NCI-H748 treated with DMSO at 0.1 percent for 48 hours (cell line): ENCODE measurements at places on chromosomes 2 and 18.

- peak; percentile 78 for DNase-seq
Observed at GRCh38 chr18:63476668-63477067, at the start of gene SERPINB5. Gene SERPINB5 (plus strand): TSS chr18:63476958. CDS start chr18:63484429, 7,471 bp downstream.

DNA sequence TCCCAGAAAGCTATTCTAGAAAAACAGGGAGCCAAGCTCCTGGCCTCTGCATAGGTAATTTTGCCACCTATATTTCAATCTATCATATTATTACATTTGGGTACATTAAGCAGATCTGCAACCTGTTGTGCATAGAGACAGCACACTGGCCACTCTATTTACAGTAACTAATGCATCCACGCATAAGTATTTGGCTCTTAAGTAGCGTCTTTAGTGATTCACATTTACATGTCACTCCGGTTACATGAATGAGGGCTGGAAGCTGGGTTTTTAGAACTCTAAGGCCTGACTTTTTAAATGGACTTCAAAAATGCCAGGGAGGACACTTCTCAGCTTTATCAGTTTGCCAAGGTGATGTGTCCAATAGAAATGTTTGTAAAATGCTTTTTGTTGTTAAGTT is 97.7 kb downstream of the NYAP2 start:
- no peak for DNase-seq

DNA sequence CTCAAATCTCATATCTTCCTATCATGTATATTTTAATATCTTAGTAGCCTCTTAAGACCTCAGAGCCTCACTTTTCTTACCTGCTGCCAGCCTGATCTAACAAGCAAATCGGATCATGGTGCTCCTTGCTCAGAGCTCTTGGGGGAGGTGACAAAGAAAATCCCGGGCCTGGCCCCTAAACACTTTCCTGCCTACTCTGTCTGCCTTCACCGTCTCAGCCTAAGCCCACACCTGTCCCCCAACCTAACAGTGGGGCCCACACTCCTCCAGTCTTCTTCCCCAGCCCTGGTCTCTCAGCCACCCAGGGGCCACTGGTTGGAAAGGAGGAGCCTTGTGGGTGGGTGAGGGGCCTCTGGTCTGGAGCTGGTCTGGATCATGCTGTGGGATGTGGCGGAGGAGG is 207.3 kb downstream of the HAUS1 start:
- DNase-seq = no peak

- DNase-seq = peak; percentile 22
Observed at GRCh38 chr18:23902396-23902795, 112.2 kb upstream of the TTC39C start.

DNA sequence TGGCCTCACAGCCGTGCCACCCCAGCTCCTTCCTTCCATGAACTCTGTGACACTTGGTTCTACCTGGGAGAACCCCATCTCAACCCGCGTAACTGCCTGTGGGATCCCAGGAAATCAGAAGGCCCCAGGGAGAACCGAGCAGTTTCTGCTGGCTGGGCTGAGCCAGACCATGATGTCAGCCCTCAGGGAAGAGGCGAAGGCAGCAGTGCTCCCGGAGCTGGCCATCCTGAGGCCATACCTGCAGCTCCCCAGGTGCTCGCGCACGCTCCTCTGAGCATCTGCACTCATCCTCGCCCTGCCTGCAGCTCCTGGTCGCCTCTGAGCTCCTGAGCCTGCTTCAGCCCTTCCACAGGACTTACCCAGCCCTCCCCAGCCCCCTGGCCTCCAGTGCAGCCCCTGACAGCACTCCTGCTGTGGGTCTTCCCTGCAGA is 186.1 kb downstream of the SEPTIN10 start:
- no peak for DNase-seq

DNA sequence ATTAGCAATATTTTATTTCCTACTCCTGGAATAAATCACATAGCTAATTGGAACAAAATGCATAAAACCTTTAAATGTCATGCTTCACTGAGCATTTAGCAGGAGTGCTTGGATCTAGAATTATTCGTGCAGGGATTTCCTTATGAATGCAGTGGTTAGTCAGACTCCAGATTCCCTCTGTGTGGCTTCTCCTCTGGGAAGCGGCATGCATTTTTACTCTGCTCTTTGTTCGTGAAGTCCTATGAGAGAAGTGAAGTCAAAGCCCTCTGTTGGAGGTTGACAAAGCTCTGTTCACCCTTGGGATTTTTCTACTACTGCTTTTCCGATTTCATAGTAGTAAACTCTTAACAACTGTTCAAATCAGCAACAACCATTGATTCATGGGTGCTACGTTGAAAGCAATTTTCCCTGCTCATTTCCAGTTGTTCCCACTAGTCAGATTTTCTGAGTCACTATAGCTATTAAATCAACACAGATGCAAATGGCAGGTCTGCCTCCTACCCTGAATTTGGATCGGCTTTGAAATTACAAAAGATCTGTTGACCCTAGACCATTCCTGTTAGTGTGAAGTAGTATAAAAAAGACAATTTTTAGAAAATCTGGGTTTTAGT is 461.7 kb downstream of the STK39 start:
- no peak for DNase-seq

GRCh38 chr2:63856303-63856603 is 14.6 kb downstream of the UGP2 start:
- DNase-seq = no peak

DNA sequence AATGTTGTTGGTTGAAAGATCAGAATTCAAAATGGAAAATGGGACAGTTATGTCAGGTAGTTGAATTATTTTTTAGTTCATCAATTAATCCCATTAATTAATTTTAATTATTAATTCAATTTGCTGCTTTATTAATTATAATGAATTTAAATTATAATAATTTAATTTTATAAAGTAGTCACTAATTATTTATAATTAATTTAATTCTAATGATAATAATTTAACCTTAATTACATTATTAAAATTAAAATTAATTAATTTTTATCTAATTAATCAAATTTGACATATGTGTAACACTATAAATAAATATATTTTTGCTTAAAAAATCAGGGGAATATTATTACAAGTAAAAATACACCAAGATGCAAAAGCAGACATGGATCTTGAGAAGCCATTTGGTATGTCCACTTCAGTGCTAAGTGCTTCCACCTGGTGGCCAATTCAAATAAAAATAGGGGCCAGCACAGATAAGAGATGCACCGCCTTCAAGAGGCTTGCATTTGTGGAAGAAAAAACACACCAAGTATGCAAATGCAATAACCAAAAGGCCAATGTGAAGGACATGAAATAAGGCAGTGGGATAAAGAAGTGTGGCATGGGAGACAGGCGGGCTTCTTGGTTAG is 73.2 kb downstream of the MBP start:
- peak; percentile 39 for DNase-seq

DNA sequence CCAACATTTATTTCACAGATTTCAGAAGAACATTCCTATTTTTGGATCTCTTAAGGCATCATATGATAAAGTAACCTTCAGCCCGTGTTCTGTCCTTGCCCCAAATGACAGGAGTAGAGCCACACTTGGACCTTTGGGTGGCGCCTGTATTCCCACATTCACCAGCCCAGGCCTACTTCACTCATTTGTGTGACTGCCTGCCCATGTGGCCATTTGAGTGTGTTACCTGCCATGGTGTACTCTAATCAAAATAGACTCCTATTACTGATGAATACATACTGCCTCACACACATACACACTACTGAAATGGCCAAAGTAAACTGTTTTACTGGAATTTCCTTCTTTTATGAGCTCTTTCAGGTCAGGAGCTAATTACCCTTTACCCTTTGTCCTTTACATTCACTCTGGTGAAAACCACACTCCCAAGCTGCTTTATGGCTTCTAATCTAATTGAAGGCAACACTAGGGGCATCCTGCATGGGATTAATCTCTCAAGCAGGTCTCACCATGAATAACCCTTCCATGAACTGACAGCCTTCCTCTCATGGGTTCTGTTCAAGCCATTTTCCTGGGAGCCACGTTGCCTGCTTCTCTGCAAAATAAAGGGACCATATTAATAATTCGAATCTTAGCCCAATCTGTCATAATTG is 271.0 kb upstream of the GALNT5 start:
- no peak for DNase-seq

GRCh38 chr2:126616606-126617069 is 39.3 kb upstream of the GYPC start:
- no peak for DNase-seq

DNA sequence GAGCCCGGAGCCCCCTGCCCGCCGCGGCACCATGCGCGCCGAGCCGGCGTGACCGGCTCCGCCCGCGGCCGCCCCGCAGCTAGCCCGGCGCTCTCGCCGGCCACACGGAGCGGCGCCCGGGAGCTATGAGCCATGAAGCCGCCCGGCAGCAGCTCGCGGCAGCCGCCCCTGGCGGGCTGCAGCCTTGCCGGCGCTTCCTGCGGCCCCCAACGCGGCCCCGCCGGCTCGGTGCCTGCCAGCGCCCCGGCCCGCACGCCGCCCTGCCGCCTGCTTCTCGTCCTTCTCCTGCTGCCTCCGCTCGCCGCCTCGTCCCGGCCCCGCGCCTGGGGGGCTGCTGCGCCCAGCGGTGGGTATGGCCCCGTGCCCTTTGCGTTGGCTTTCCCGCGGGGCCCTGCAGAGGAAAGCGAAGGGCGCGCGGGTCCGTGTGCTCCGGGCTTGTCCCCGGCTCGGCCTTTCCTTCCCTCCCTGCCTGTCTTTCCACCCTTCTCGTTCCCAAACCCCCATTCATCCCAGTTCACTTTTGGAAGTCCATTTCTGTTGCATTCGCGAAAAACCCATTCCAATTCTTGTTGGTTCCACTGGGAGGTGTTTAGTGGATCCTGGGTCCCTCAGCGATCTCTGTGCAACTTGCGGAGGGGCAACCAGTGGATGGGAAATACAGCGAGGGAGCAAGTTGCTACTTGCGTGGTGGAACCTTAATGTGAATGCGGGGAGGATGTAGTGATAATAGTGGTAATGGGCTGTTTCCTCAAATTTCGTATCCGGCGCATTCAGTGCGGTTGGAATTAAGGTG is 599 bp downstream of the ADAM23 start:
- peak; percentile 27 for DNase-seq

- no peak for DNase-seq
Observed at GRCh38 chr2:26582890-26583289, 58.3 kb downstream of the CIB4 start.

GRCh38 chr2:182319556-182320505 is 107.0 kb downstream of the PDE1A start:
- DNase-seq = no peak

DNA sequence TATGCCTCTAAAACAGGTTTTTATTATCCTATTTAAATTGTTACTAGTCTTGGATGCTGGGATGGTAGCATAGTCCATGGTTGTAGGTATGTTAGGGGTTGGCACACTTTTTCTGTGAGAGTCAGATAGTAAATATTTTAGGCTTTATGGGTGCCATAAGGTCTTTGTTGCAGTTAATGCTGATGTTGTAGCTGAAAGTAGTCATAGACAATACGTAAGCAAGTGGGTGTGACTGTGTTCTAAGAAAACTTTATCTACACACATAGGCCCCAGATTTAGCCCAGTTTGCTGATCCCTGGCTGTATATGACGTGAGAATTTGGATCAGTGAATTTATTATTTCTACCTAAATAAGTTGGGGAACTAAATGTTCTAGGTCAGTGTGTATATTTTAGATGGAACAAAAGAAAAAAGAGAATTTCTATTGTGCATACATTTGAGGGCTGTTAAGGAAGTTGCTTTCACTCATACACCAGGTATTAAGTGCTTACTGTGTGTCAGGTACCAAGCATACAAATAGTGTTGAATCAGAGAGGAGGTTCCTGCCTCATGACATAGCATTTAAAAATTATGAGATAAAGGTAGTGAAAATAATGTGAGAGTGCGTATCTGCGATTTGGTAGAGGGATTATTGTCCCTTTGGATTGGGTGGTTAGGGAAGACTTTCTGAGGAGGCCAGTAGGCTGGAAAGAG is 39.4 kb downstream of the AGFG1 start:
- DNase-seq = no peak

DNA sequence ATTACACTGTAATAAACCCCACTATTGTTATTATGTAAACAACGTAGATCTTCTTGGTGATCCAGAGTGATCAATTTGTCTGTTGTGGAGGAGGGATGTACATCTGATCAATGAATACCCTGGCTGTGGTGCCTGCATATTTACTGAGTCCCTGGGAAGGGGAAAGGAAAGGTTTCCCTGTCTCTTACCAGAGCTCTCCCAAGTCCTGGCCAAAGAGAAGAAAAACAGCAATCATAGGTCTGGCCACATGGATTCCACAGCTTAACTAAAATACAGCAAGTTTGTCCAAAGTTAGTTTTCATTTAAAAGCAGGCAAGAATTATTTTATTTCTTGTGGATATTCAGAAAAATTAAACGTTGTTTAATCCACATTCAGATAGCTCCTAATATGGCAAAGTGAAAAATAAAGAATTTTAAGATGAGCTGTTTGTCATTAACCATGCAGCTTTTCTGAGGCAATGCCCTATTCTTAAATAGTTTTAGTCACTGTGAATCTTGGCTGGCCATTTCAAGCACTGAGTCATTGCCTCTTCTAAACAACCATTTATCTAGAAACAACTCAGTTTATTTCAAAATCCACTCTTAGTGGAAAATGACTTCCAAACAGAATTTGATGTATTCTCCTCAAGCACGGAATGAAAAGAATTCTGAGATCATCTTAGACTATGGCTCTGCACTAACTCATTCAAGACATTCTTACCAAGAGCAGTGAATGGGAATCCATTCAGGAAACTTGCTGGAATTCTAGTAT is 1004.4 kb upstream of the CDH2 start:
- DNase-seq = no peak

DNA sequence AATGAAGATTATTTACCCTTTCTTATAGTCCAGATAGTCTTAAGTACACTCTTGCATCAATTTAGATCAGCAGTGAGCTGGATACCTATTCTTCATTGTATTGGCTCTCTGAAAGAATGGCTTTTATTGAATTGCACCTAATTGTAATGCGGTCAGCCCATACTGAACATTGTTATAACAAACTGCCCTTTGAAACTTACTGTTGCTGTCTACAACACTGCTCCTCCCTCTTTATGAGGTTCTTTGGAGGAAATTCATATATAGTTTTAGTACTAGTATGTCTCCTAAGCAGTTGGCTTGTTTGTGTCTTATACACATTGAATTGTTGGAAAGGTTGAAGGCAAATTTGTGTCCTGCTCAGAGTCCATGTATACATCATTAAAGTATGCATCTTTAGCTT is 66.5 kb upstream of the UGP2 start:
- DNase-seq = no peak
